Stimulated activated CD4-positive, alpha-beta T cell treated with anti-CD3 and anti-CD28 coated beads, Interleukin-12 subunit alpha, Interleukin-12 subunit beta, amount 100 ng/mL, for 4 hours (primary cell): ENCODE measurements at places on chromosomes 13 and 19.

DNA sequence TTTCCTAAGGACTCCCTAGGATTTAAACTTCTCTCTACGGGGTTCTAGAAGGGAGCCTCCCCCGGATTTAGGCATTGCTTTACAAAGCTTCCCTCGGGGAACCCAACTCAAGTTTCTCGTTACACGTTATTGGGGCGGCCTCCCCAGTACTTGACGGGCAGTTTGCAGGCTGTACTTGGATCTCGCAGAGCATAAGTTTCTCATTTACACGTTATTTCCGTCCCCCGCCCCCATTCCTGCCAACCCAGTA lies 584 bp downstream of the SMG9 start:
- no peak for DNase-seq

- no peak for DNase-seq
Measured at GRCh38 chr13:80605716-80606115, 264.8 kb upstream of the SPRY2 start.

DNA sequence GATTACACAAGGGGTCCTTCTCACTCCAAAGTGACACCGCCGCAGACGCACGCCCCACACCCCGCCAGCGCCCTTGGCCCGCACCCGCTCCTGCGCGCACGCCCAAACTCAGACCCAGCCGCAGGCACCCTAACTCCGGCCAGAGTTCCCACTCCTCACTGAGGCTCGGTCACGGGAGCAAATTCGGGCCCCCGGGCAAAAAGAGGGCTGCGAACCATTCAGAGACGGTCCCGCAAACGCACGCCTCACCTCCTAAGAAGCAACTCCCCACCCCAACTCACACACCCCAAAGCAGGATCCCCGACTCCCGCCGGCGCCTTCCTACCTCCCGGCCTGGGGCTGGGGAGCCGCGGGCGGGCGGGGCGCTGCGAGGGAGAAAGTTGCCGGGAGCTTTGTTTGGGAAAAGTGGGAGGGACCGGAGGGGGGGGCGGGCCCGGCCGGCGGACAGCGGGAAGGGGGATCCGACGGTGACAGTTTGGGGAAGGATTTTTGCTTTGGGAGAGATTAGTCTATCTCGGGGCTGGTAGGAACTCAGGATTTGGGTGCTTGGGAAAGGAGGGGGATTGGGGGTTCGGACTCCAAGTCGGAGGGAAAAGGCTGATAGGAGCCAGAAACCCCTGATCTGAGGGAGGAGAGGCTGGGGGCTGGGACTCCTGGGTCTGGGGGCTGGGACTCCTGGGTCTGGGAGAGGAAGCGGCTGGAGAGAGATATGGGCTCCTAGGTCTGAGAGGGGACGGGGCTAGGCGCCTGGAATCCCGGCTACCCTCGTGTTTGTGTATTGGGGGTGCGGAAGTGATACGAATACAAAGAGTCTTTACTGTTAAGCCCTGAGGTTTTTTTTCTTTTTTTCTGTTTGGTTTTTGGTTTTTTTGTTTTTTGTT lies at the start of gene TEAD2:
TSS of gene TEAD2 (minus strand) at position 369 of the 881 bp plus-strand sequence. CDS start 2,341 bp downstream, outside the sequence.
- DNase-seq, result no peak

GRCh38 chr19:44698492-44699201 lies at the start of gene CEACAM16:
Gene CEACAM16 (plus strand): TSS chr19:44699151. CDS start chr19:44701457, 2,306 bp downstream.
- DNase-seq, result no peak

DNA sequence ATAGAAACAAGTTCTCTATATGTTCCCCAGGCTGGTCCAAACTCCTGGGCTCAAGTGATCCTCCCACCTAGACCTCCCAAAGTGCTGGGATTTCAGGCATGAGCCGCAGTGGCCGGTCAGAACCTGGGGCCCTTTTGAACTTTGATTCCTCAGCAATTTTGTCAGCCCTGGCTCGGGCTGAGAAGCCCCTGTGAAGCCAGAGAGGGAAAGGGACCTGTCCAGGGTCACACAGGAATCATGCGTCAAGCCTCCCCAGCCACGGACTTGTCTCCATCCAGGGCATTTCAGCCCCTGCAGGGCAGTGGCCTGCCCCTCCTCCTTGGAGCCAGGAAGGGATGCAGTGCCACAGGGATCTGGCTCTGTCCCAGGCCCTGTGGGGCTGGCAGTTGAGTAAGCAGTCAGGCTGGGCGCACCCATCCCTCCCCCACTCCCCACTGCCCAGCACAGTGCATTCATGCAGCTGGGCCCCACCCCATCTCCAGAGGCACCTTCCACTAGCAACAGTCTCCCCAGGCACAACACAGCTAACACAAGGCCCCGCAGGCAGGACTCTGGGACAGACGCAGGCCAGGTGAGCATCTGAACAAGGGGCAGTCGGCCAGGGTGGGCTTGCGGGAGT lies at the start of gene CAPS:
TSS of gene CAPS (plus strand) at position 516 of the 619 bp plus-strand sequence. CDS start 153 bp downstream, outside the sequence.
- no peak for DNase-seq

GRCh38 chr19:16794456-16795441 lies 34.4 kb upstream of the SIN3B start:
- no peak for DNase-seq

GRCh38 chr19:48638831-48639381 lies 1.7 kb upstream of the DBP start:
- DNase-seq, result no peak
